Skeletal muscle cell (primary cell): ENCODE measurements at places on chromosomes 1 and 21.

- DNase-seq = no peak
Measured at GRCh38 chr1:161953256-161953920, 70.3 kb downstream of the OLFML2B start.

GRCh38 chr1:10451287-10451686, 1.5 kb downstream of the CORT start:
- DNase-seq = no peak

GRCh38 chr1:116990612-116991151, 10.9 kb upstream of the CD101 start:
- DNase-seq = peak; percentile 99

DNA sequence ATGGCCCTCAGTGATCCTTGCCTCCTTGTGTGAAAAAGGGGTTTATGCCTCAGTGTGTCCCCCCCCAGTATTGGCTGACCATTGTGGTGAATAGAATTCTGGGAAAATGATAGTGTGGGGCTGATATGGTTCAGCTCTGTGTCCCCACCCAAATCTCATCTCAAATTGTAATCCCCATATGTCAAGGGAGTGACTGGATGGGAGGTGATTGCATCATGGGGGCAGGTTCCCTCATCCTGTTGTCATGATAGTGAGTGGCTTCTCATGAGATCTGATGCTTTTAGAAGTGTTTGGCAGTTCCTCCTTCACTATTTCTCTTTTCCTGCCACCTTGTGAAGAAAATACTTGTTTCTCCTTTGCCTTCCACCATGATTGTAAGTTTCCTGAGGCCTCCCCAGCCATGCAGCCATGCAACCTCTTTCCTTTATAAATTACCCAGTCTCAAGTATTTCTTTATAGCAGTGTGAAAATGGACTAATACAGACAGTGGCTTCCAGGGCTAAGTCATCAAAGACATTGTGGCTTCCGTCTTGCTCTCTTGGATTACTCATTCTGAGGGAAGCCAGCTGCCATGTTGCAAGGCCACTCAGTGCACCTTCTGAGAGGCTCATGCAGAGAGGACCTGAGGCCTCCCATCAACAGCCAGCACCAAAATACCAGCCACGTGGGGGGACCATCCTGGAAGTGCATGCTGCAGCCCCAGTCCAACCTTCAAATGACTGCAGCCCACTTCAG, 40.6 kb upstream of the SOD1 start:
- no peak for DNase-seq

DNA sequence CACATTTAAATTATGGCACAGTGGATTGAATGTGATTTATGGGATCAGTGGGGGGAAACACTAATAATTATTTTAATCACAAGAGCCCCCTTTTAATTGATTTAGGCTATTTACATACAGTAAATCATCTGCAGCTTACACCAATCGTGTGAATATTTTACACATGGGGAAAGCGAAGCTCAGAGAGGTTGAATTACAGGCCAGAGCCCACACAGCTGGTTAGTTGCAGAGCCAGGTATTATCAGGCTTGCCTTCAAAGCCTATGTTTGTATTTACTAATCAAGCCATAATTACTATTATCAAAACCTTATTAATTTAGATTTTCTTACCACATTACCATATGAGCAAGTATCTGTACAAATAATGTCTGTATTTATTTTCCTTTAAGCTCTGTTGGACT, 749 bp downstream of the SDCCAG8 start:
- no peak for DNase-seq

DNA sequence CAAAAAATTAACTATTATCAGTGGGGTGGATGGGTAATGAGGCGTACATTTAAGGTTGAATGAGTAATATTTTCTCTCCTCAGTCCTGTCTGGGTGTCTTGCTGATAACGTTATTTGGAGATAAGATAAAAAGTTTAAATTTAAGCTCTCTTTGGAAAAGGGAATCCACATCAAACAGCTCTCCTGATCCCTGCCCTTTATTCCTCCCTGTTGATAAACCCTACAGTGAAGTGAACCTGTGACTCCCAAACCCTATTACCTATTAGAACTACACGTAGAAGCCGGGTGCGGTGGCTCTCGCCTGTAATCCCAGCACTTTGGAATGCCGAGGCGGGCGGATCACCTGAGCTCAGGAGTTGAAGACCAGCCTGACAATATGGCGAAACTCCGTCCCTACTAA, 9.9 kb upstream of the GPR161 start:
- DNase-seq = no peak

- DNase-seq = no peak
Measured at GRCh38 chr1:5690898-5691297, 301.3 kb downstream of the NPHP4 start.

DNA sequence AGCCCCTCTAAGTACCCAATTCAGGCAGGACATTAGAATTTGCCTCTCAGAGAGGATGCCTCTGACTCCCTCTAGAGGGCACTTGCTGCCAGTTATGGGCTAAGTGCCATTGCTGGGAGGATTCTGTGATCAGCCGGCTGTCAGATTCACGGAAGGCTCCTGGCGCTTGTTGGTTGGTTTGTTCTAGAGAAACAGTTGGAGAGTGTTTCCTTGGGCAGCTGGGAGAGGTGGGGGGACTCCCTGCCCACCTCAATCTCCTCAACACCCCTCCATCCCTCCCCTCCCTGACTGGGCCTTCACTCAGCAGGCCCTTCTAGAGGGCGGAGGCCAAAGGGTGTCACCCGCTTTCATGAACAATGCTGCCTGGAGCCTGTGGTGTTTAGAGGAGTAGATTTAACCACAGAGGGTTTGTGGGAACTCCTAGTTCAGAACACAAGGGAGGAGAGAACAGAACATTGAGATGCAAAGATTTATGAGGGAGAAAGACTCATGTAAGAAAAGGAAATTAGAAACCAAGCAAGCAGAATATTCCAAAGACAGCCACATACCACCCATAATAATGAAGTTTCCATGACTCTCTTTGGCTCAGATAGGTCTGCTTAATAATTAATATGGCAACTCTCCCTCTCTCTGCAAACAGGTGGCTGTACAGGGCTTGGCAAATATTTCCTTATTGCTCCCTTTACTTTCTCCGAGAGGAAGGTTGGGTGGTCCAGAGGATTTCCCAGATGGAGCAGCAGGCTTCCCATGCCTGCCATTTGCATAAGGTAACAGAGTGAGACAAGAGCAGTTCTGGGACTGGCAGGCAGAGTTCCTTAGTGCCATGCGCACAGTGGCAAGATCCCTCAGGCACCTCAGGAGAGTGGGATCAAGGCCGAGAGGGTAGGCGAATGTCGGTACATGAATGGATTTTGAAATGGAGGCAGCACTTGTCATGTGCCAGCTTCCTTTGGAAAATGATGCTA, 30.0 kb upstream of the ACP6 start:
- peak; percentile 34 for DNase-seq

- no peak for DNase-seq
Measured at GRCh38 chr21:35465741-35466140, 416.6 kb upstream of the RUNX1 start.
